ENCODE measurements at places on chromosomes 1 and 21.

DNA sequence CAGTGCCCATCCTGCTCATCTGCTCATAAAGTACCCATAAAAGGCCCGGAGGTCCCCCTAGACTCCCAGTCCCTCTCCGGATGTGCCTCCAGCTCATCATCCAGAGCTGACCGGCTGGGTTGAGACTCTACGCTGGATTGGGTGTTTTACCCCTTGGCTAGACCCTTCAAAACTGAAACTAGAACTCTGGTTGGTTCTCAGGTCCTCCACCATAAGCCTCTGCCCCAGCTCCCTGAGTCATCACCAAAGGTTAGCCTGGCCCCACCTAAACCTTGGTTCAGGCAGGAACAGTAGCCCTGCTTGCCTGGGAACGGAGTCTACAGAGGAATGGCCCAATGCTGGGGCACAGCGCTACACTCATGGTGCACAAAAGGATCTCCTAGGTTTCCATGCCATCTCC is 75.1 kb downstream of the TLR5 start:
- DNase-seq, result no peak

- DNase-seq, result no peak
These were observed 111.9 kb upstream of the MAGI3 start for GRCh38 chr1:113278371-113278770.

GRCh38 chr1:71676979-71677925 is 596.4 kb upstream of the ZRANB2 start:
- no peak for DNase-seq

GRCh38 chr1:160945079-160945478 is 9.5 kb downstream of the ITLN2 start:
- DNase-seq, result no peak

DNA sequence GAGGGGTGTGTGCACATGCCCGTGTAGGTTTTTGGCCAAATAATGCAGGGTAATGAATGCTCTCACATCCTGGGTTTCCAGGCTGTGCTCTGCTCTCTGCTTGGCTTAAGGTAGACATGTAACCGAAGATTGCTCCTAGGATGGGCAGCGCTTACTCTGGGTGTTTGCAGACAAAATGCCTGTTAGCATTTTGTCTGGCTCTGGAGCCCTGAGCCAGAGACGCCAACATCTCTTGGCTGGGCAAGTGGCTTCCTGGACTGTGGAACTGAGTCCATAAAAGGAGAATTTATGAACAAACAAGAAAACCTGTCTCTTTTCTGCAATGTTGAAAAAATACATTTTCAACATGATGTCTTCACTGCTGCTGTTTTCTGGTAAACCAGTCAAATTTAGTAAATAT is 96.0 kb upstream of the TSPAN2 start:
- DNase-seq, result no peak

All from bone marrow (tissue), 2 donors.